Lower leg skin (tissue), 4 donors: ENCODE measurements at places on chromosomes 1 and 21.

- DNase-seq = no peak
Observed at GRCh38 chr1:52706941-52707926, 9.1 kb upstream of the COA7 start.

GRCh38 chr1:203325418-203326091 is 20.2 kb downstream of the BTG2 start:
- DNase-seq = peak; percentile 94

GRCh38 chr21:45982758-45983648 is 1.4 kb downstream of the COL6A1 start:
- DNase-seq = peak; percentile 87

DNA sequence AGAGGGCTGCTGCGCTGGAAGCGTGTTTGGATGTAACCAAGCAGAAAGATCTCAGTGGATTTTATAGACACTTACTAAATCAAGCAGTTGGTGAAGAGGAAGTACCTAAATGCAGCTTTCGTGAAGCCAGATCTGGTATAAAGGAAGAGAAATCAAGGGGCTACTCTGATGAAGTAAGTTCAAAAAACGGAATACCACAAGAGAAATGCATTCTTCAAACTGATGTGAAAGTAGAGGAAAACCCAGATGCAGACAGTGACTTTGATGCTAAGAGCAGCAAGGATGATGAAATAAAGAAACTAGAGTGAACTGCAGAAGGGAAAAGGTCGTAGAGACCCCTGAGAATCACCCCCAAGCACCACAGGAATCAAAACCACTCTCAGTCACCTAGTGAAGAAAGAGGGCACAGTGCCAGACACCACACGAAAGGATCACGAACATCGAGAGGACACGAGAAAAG is 40.8 kb upstream of the NEXN start:
- DNase-seq = no peak

GRCh38 chr1:190551638-190552037 is 74.0 kb upstream of the BRINP3 start:
- DNase-seq = no peak

GRCh38 chr1:186179231-186179630 is 195.8 kb downstream of the TPR start:
- DNase-seq = no peak

DNA sequence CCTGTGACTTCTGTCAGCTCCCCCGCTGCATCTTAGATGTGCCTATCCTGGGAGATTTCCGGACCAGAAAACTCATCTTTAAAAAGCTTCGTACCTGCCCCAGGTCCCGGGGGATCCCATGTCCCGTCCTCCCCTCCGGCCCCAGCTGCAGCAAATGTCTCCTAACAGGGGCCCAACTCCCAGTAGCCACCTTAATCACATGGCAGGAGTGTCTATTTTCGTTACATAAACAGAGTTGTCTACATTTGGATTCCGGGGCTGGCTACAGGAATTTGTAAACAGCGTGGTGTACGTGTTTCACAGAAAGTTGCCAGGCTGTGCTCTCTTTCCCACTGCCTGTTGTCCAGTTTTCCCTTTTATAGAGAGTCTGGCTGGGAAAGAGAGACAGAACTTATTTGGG is 17.9 kb upstream of the KCNE2 start:
- peak; percentile 49 for DNase-seq

DNA sequence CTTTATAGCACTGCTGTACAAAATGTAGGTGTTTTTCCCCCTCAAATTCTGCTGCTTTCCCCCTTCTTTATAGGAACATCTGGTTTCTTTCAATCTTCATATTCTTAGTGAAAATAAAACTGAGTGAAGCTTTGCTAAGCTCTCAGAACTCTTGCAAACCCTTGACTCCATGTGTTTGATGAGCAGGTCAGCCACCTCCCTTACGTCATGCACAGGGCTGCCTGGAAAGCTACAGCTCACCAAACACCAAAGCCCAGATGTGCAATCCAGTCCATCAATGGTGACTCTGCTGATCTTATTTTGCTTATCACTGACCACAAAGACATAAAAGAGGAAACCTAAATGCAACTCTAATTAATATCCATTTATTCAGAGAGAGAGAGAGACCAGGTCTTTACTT is 5.5 kb downstream of the CACNA1E start:
- DNase-seq = no peak

DNA sequence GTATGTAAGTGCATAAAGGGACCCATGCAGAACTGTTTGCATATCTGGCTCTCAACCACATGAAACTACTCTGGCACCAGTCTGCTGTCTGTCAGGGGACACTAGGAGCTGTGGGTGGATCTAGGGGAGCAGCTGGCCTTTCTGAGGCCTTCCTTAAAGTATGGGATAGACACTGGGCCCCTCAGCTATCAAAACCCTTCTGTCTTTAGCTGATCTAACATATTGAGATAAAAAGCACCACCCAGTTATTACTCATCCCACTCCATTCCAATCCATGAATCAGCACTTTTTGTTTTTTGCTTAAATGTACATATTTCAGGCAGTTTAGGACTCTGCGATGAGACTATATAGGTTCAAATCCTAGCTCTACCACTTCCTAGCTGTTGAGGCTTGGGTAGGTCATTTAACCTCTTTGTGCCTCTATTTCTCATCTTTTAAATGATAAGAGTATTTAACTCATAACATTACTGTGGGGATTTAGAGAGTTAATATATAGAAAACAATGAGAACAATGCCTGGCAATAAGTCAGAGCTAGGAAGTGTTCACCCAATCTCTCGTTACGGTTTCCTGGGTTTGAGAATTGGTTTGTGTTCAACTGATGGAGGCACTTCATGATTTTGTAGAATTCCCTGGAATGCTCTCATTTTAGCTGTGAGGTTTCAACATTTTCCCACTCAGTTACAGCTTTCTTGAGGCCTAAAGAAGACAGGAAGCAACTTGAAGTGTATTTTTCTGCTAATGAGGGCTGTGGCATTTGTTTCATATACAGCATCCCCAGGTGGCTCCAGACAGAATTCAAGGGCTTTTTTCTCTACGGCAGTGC is 68.9 kb downstream of the LRIG2 start:
- no peak for DNase-seq

DNA sequence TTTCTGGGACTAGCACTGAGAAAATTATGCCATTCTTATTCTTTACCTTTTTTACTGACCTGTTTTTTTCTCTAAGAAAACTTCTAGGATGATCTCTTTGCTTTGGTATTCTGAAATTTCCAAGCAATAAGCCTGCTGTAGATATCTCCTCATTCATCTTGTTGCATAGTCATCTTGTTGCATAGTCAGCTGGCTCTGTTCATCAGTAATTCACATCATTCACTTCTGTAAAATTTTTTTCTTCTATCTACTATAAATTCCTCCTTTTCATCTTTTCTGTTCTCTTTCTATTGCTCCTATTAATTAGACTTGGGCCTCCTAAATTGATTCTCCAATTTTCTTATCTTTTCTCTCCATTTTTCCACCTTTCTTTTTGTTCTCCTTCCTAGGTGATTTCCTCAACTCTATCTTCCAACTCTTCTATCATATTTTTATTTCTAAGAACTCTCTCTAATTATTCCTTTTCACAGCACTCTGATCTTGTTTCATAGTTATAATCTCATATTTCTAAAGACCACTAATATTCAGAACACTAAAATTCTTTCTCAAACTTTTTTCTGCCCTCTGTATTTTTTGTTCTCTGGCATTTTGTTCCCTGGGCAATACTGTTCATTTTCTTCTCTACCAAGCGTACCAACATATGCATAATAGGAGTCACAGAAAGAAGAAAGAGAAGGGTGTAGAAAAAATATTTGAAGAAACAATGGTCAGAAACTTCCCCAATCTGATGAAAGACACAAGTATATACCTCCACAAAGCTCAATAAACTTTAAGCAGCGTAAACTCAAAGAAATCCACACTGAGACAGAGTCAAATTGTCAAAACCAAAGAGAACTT is 17.7 kb downstream of the TUT4 start:
- DNase-seq = no peak

DNA sequence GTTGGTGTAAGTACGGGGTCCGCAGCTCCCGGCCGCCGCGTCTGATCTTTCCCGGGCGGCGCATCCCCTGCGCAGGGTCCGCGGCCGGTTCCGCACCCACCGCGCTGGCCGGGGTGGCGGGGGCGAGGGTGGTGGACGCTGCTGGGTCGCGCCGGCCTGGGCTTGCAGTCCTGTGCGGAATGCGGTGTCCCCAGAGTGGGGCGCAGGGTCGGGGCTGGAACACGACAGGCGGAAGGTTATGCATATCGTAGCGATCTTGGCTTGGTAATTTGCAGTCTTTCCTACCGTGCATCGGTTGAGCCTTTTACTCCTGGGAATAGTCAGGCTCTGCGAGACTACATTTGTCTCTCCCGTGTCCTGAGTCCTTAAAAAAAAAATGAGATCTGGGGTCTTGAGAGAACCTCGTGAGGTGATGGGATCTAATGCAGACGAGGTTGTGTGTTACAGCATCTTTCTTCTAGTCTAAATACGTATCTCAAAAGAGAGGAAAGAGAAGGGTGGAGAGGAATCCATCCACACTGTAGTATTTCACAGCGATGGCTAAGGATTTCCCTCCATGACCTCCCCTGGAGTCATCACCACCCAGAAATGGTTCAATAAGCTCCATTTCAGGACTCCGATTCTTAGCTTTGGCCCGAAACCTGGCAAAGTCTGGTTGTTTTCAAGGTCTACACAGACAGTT is 572 bp downstream of the ATP1B1 start:
- DNase-seq = no peak

DNA sequence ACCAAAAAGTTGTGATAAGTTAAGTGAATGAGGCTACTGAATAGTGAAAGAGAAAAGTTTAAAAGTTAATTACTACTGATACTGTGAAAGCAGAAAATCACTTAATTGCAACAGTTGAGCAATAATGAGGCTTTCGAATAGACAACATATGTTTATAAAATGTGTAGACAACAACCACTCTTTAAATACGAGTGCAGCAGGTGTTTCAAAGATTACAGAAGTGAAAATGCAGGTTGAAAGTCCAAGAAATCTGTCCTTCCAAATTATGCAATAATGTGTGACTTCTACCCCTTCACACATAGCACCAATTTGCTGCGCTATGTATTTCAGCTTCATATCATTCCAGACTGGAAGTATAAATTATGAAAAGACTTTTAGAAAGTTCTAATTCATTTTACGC is 213.0 kb downstream of the COL24A1 start:
- no peak for DNase-seq

- no peak for DNase-seq
Observed at GRCh38 chr1:168613691-168614231, 37.4 kb downstream of the XCL1 start.

DNA sequence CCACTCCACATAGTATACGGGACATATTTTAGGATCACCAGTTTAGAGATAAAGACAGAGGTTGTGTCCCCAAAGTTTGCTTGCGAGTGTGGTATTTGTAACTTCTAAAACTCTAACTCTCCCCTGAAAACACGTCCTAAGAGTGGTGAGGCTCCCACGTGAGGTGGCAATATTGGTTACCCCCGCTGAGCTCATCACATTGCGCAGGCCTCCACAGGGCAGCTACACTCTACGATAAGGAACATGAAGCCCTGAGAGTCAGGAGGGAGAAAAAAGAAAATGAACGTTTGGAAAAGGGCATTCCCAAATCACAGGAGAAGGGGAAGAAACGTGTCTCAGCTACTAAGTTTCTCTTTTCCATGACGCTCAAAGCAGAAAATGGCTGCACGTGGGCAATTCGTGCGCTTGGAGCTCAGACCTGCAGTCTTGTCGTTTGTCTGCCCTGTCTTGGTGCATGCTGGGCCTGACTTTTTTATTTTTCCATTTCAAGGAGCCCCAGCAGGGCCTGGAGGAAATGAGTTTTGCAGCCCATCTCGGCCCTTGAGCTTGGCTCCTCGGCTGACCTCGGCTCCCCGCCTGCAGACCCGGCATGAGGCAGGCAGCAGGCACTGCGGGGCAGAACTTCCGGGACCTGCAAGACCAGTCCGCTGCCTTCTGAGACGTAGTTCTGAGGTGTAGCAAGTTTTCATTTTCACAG is 25.7 kb downstream of the ERG start:
- no peak for DNase-seq

GRCh38 chr1:66438501-66438900 is 95.5 kb upstream of the SGIP1 start:
- no peak for DNase-seq

DNA sequence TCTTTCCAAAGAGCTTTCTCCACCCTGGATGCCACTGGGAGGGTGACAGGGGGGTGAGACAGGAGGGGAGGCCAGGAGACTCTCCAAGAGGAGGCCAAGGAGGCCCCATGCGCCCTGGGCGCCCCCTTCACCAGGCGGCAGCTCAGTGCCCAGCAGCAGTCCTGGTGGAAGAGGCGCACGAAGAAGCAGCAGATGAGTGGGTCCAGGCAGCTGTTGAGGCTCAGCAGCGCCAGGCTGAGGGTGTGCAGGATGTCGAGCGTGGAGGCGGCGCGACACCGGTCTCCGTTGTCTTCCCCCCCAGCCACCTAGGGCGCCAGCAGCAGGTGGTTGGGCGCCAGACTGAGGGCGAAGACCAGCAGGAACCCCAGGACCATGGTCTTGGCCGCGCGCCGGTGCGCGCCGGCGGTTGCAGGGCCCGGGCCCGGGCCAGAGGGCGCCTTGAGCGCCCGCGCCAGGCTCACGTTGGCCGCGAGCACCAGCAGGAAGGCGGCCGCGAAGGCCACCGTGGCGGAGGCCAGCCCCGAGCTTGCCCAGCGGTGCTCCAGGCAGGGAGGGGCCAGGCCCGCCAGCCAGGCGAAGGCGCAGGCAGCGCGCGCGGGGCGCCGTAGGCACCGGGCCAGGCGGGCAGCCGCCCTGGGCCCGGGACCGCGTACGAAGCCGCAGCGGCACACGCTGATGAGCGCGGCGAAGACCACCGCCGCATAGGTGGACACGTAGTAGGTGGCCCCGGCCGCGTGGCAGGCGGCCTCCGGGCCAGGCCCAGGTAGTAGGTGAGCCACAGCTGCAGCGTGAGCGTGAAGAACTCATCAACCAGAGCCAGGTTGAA is 8.6 kb downstream of the TMEM35B start:
- DNase-seq = no peak

- no peak for DNase-seq
Observed at GRCh38 chr1:6345009-6345408, 48.6 kb downstream of the ACOT7 start.

DNA sequence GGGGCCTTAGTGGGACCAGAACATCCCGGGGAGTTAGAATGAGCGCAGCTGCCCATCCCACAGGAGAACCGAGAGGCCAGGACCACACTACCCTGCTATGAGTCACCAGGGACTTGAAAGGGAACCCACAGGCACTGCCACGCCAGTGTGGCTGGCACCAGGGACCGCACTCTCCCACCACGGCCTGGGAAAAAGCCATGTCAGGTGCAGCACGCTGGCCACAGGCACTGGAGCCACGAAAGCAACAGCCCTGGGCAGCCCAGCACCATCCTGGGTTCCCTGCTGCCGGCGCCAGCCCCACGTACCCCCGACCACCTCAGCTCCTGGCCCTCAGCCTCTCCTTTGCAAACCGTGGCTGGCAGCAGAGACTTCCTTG is 14.1 kb upstream of the TMEM240 start:
- no peak for DNase-seq
